ENCODE measurements at places on chromosomes 6 and 20. TPM values are rescaled to one million over a fixed set of nuclear protein-coding genes. Genes with fewer than 3 reads are reported as not detected.

DNA sequence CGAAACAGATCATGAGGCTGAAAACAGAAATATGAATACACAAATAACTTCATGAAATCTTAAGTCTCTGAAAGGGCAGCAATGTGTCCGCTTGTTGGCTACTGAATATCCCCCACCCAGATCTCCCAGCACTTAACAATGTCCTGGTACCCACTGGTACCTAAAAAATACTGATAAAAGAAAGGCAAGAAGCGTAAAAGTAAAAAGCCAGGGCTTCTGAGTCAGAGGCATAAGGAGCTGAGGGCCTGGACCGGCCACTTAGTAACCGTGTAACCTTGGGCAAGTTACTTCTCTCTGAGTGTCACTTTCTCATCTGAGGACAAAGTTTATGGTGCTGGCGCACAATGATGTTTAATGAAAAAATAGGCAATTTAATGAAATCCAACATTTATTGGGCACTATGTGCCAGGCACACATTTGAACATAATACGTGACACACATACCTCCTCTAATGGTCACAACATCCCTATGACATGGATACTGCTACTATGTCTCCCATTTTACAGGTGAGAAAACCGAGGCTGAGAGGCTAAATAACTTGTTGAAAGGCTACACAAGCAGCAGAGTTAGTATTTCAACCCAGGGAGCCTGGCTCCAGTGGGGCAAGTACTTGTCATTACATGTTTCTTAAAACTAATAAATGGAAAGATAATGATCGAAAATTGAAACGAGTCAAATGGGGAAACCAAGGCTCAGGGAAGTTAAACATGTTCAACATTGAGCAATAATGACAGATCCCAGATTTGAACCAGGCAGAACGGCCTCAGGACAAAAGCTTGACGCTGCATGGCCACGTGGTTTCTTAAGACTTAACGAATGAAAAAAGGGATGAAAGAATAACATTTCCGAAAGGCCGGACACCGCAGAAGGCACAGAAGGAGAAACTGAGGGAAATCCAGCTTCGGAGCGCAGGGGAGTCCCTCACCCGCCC, 828 bp downstream of the TP53RK start:
- H3K4me3 ChIP-seq, result peak overlapping the region; percentile 88
- no peak for DNase-seq
- H3K4me1 ChIP-seq, result peaks cover 21% of the 10 kb centered on the region

- DNase-seq, result no peak
- no peaks in the 10 kb centered on the region for H3K27me3 ChIP-seq
- H3K4me1 ChIP-seq, result no peaks in the 10 kb centered on the region
Measured at GRCh38 chr6:92404281-92404680, 1015.1 kb downstream of the EPHA7 start.

DNA sequence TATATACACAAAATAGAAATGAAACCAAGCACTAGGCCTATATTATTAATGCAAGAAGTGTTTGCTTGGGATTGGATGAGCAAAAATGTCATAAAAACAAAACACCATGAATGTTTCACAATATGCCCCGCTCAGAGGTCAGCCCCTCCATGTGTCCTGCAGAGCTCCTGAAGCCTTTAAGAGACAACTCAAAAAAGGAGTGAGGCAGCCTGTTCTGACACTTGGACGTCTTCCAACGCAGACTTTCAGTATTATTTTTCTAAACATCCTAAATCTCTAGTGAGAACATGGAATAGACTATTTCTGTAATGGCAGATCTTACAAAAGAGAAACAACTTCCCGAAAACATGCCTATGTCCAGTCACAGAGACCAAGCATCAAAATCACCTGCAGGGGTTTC, 322.6 kb downstream of the PRKN start:
- no peaks in the 10 kb centered on the region for H3K27me3 ChIP-seq
- no peaks in the 10 kb centered on the region for H3K36me3 ChIP-seq
- H3K4me1 ChIP-seq, result no peaks in the 10 kb centered on the region
- H3K4me3 ChIP-seq, result no peak overlapping the region

DNA sequence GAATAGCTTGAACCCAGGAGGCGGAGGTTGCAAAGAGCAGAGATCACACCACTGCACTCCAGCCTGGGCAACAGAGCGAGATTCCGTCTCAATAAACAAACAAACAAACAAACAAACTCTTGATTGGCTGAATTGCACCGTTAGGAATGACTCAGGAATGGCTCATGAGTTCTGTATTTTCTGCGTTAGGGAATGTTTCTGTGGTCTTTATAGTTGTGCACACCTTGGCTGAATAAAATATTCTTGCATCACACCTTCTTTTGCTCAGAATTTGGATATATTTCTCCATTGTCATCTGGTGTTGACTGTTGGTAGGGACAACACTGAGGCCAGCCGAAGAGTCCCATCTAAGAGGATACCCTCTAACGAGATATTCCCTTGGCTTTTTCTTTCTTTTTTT, 19.6 kb upstream of the PI16 start:
- H3K27ac ChIP-seq, result no peak overlapping the region
- H3K4me1 ChIP-seq, result no peaks in the 10 kb centered on the region
- H3K27me3 ChIP-seq, result peaks cover 4% of the 10 kb centered on the region
- no peaks in the 10 kb centered on the region for H3K36me3 ChIP-seq
- no peak for DNase-seq
- no peak overlapping the region for H3K4me3 ChIP-seq

DNA sequence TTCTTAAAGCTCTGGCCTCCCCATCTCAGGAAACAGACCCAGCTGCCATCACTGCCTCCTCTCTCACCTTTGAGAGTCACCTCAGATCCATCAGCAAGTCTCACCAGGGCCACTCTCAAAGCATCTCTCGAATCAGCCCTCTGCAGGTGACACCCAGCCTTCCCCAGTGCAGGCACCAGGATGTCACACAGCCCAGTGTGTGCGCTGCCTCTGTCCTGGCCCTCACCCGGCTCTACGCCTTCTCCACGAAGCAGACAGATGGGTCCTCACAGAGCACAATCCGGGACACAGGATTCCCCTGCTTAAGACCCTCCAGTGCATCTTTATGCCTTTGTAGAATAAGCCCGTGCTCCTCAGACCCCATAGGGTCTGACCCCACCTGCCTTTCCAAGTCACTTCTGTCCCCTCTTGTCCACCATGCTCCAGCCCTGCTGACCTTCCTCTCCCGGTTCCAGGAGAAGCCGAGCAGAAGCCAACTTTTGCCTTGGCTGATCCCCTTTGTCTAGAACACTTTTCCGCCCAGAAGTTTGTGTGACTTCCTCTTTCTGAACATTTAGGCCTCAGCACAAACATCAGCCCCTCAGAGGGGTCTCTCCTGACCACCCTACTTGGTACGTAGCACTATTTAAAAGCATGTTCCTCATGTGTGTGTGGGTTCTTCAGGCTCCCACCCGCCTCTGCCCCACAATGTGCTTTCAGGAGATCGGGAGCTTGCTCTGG, 60.2 kb downstream of the PSMG4 start:
- H3K27me3 ChIP-seq, result no peaks in the 10 kb centered on the region
- no peaks in the 10 kb centered on the region for H3K36me3 ChIP-seq
- no peak overlapping the region for H3K27ac ChIP-seq
- H3K4me1 ChIP-seq, result peaks cover 7% of the 10 kb centered on the region
- H3K4me3 ChIP-seq, result no peak overlapping the region
- no peak for DNase-seq

GRCh38 chr20:21705575-21706260, at the start of gene PAX1:
Gene PAX1, plus strand, starts transcription at chr20:21705664. Its CDS starts 49 bp downstream, at chr20:21705713.
- no peaks in the 10 kb centered on the region for H3K4me1 ChIP-seq
- no peak for DNase-seq
- no peaks in the 10 kb centered on the region for H3K36me3 ChIP-seq
- H3K27ac ChIP-seq, result no peak within 1 kb of the TSS
- no peak within 1 kb of the TSS for H3K4me3 ChIP-seq

Gene TRIM31
- total RNA-seq, result not detected

Gene EBF4
- 5.0 TPM for total RNA-seq

Gene TSPO2
- not detected for total RNA-seq

Gene AVP
- 7.0 TPM for total RNA-seq

Gene EGFL8
- 3.9 TPM for total RNA-seq

Measured in B cell (primary cell).